ENCODE measurements at places on chromosomes 1 and 21. TPM values are rescaled to one million over a fixed set of nuclear protein-coding genes. Genes with fewer than 3 reads are reported as not detected.

Gene RPE65
- not detected for polyA plus RNA-seq

Gene KCNJ9
- polyA plus RNA-seq, result 0.22 TPM

Gene HSD11B1
- polyA plus RNA-seq, result not detected

Gene ADAR
- polyA plus RNA-seq, result 54.8 TPM

Gene CACYBP
- polyA plus RNA-seq, result 98.3 TPM

Gene OR2AK2
- polyA plus RNA-seq, result not detected

Gene ATP1B1
- 24.8 TPM for polyA plus RNA-seq

Gene B4GALT3
- polyA plus RNA-seq, result 18.8 TPM

Gene LCE2A
- not detected for polyA plus RNA-seq

Gene LCE6A
- not detected for polyA plus RNA-seq

Gene FCGR2B
- 0.31 TPM for polyA plus RNA-seq

Gene LRRC71
- polyA plus RNA-seq, result 1.5 TPM

Gene C1orf141
- polyA plus RNA-seq, result not detected

- DNase-seq, result no peak
These were observed 54.2 kb downstream of the PDE4B start for GRCh38 chr1:65846866-65847265.

GRCh38 chr1:30317921-30318320 lies 405.5 kb downstream of the MATN1 start:
- DNase-seq, result no peak

DNA sequence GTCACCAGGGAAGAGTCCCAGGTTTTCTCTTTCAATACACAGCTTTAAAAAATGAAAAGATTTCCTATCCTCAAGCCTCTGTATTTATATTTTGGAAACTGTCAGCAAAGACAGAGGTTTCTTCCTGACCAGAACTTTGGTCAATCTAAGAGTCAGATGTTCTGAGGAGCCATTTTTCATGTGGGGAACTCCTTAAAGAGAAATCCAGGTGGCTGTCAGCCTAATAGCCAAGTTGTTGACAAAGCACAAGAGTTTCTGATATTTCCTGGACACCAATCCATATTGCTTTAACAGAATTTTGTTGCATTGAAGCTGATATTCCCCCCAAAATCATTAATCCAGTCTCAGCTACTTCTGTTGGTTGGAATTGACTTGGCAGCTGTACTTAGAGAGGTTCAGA lies 318.6 kb upstream of the NFIA start:
- peak; percentile 83 for DNase-seq

- DNase-seq, result no peak
These were observed 3.0 kb downstream of the GGPS1 start for GRCh38 chr1:235331401-235331800.

GRCh38 chr21:42790520-42791065 lies 88.7 kb downstream of the WDR4 start:
- no peak for DNase-seq

DNA sequence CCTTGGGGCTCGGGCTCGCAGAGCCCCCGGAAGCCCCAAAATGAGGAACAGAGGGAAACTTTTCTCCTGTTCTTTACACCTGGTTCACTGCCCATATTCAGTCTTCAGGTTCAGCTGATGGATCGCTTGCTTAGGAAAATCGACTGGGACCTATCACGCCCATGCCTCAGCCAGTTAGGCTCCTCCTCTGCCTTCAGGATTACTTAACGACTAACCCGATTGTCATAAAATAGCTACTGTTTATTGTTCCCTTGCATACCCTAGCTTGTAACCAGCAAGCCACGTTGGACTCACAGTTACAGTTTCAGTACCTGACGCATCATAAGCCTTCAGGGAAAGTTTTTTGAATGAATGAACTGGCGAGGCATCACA lies 692 bp downstream of the TARDBP start:
- no peak for DNase-seq

GRCh38 chr1:182996816-182997215 lies 26.4 kb upstream of the LAMC1 start:
- no peak for DNase-seq

GRCh38 chr1:180188091-180188506 lies 33.4 kb downstream of the QSOX1 start:
- peak; percentile 45 for DNase-seq

GRCh38 chr1:55321942-55322341 lies 106.8 kb upstream of the USP24 start:
- peak; percentile 38 for DNase-seq

DNA sequence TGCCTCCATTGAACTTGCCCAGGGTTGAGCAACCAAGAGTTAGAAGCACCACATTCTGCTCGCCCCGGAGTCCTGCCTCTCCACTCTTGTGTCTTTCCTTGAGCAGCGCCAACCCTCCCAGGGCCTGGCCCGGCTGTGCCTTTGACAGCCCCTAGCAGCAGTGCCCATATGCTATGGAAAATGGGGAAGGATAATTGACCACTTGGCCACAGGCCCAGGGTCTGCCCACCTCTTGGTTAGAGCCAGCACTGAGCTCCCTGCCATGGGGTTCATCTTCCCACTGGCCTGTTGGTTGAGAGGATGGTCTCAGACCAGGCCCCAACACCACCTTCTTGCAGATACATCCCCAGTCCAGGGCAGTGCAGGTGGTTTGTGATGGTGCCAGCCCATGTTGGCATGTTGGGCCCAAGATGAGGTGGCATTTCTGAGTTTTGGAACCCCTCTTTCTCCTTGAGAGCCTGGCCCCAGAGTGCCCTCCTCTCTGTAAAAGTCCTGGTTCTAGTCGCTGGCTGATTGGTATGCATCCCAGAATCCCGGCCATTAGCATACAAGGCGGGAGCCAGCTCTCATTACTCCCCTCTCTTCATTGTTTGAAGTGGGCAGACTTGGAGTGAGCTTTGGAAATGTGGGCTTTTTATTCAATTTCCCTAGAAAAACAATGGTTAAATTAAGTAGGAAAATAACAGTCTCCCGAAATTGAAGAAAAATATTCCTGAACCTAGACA lies 7.6 kb downstream of the ARHGEF10L start:
- no peak for DNase-seq

DNA sequence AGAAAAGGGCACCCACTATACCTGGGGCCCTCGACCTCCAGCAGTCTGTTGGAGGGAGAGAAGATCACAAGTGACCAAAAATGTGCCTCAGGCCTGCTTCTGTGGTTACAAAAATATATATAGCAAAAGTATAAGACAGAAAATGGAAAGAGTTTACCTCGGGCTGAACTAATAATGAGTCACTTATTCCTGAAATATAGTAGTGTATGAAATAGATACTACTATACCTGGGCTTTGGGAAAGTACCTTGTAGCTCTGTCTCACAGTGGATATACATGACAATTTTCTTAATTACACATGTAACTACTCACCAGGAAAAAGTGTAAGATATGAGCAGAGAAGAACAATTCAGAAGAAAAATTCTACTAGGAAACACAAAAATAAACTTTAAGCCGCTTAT lies 7.3 kb upstream of the APCS start:
- DNase-seq, result no peak

DNA sequence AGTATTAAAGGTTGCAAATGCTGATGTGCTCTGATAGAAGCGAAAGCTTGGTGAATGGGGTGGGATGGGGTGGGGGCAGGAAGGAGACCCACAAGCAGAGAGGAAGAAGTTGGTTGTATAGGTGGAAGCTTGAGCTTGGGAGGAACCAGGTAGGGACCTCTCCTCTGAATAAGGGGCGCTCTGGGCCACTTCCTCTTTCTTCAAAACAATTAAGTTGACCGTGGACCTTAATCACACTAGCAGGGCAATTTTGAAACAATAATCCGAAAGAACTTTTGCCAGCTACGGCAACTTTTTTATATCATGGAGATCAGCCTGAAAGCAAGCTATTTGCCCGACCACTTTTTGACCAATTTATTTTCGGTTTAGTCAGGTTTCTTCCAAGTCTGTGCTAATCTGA lies 1.9 kb upstream of the DYRK1A start:
- DNase-seq, result no peak

GRCh38 chr21:26057477-26058170 lies 112.9 kb downstream of the APP start:
- peak; percentile 61 for DNase-seq

DNA sequence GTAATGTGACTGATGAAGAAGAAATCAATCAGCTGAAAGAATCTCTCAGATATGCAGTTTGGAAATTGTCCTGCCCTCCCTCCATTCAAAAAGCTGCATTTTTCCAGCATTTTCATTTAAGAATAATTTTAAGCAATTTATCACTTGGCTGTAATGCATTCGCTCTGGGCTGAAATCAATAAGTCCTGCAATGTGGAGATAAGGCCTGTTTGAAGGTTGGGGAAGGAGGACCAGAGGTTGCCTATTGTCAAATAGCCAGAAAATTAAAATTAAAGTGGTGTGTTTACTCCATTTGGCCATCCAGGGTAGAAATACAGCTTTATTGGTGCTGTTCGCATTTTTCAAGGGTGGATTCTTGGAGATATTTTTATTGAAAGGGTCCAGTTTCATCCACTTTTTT lies 187.6 kb upstream of the NFIA start:
- DNase-seq, result no peak

DNA sequence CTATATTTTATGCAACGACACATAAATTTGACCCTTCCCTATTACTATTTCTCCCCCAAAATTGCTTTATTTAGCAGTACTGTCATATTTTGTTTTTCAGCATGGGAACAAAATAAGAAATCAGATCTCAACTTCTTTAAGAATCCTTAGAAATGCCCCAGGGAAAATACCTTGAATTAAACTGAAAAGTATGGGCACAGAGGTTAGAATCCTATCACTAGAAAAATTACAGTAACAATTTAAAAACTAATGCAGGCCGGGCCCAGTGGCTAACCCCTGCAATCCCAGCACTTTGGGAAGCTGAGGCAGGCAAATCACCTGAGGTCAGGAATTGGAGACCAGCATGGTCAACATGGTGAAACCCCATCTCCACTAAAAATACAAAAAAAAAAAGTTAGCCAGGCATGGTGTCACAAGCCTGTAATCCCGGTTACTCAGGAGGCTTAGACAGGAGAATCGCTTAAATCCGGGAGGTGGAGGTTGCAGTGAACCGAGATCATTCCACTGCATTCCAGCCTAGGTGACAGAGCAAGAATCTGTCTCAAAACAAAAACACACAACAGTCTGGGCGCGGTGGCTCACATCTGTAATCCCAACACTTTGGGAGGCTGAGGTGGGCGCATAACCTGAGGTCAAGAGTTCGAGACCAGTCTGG lies 51.4 kb downstream of the GNB1 start:
- no peak for DNase-seq

- DNase-seq, result no peak
These were observed 58.7 kb upstream of the RGS1 start for GRCh38 chr1:192516776-192517297.

DNA sequence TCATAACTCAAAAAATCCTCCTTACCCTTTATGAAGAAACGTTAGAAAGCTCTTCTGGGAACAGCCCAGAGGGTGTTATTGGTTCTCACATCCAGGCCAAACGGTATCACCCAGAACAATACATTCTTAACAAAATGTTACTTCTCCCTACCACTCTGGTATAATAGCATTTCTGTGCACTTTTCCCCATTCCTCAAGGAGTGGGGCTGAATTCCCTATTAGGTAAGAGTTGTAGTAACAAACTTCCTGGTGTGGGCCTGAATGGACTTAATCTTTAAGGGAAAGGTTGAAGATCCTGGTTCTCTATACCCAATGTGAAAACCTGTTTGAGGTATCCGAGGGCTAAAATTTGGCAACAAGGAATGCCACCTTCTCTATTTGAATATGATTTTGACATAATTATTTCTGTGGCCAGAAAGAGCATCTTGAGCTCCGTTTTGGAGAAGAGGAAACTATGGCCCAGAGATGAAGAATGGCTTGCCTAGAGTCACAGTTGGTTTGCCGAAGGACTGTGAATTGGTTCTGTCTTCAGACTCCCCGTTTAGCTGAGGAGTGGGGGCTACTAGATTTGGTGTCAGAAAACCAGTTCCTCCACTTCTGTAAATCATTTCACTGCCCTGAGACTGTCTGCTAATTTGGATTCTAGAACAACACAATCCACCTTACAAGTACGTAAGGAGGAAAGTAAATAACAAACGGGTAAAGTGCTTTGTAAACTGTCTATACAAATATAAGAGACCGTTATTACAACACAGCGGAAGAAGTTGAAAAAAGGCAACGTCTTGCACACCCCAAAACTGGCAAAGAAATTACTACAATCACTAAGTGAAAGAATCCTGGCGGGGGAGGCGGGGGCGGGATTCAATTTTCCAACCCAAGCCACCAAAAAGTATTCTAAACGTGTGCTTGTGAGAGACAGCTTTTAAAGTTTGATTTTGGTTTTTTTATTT lies 2.3 kb downstream of the ANP32E start:
- DNase-seq, result no peak

- DNase-seq, result no peak
These were observed 35.2 kb upstream of the EDEM3 start for GRCh38 chr1:184789884-184790283.

DNA sequence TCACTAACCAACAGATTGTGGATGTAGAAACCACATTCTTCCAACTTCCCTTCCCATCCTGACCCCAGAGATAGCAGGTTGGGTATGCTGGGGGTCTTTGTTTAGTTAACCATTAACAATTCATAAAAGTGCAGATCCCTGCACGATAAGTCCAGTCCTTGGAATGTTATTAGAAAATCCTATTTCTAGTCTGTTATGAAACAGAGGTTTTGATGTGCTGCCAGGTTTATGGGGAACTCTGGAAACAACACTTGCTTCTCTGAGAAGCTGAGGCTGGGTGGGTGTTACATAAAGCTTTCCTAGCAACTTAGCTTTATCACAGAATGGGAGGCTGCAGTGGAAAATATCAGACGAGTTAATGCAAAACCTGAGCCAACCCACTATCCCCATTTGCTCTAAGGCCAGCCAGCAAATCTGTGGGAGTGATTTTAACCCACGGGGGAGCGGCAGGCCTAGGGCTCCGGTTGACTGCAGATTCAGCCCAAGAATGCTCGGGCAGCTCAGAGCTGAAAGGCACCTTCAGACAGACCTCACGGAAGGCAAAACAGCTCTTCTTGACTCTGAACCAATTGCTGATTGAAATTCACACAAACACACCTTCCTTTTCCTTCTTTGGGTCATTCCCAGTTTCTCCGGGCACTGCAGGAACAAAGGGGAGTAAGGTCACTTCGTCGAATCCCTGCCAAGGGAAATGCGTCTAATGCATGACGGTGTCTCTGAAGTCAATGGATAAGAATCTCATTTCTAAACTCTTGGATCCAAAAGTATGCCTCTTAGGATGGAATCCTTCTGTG lies 111.7 kb upstream of the IRF2BP2 start:
- peak; percentile 92 for DNase-seq

Data from muscle of arm (tissue), 14 donors.